ENCODE measurements at places on chromosomes 7 and 10.

DNA sequence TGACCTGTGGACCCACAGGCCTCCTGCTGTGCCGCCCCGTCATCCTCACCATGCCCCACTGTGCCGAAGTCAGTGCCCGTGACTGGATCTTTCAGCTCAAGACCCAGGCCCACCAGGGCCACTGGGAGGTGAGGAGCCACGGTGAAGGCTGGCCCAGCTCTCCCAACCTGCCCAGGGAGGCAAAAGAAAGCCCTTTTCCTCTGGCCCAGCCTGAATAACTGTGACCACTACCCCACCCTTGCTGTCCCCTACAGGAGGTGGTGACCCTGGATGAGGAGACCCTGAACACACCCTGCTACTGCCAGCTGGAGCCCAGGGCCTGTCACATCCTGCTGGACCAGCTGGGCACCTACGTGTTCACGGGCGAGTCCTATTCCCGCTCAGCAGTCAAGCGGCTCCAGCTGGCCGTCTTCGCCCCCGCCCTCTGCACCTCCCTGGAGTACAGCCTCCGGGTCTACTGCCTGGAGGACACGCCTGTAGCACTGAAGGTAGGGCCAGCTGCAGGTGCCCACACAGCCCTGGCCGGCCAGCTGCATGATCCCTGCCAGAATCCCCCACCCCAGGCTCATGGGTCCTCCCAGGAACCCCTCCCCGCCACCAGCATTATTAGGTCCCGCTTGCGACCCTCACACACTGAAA, 25.5 kb upstream of the SLC29A3 start:
- DNase-seq, result no peak

DNA sequence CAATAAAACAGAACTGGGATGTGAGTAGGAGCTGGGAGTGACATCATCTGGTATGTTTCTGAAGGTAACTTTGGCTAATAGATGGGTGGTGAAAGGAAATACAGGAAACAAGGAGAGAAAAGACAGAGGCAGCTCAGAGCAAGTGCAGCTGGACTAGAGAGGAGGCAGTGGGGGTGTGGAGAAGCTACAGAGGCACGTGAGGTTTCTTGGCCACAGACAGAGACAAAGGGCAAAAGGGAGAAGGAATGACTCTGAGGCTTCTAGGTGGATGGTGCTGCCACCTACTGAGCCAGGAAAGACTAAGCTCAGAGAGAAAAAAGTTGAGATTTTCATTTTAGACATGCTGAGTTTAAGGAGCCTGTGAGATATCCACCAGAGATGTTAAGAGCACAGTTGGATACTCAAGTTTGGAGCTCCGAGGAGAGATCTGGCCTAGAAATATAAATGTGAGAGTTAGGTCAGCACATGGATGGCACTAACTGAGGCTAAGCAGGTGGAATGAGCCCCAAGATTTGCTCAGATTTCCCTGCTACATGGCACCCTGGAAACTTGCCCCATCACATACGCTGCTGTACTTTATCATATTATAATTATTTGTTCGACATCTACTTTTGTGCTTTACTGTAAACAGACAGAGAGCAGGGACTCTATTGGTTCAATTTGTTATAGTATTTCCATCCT, 293.0 kb upstream of the IMMP2L start:
- no peak for DNase-seq

DNA sequence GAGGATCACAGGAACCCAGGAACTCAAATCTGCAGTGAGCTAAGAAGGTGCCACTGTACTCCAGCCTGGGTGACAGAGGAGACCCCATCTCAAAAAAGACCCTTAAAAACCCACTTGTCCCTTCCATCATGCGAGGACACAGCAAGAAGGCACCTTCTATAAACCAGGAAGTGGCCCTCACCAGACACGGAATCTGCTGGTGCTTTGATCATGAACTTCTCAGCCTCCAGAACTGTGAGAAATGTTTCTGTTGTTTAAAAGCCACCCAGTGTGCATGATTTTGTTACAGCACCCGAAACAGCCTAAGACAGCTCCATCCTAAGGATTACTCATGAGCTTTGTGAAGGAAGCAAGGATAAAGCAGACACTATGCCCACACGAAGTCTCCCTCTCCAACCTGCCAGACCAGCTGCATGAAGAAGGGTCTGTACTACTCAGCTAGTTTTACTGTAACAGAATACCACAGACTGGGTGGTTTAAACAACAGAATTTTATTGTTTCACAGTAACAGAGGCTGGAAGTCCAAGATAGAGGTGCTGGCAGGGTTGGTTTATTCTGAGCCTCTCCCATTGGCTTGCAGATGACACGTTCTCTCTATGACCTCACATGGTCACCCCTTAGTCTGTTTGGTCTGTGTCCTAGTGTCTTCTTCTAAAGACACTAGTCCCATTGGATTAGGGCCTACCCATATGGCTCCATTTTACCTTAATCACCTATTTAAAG, 13.7 kb downstream of the VIM start:
- DNase-seq, result no peak

GRCh38 chr10:124152139-124153022, 59.0 kb upstream of the CHST15 start:
- no peak for DNase-seq

DNA sequence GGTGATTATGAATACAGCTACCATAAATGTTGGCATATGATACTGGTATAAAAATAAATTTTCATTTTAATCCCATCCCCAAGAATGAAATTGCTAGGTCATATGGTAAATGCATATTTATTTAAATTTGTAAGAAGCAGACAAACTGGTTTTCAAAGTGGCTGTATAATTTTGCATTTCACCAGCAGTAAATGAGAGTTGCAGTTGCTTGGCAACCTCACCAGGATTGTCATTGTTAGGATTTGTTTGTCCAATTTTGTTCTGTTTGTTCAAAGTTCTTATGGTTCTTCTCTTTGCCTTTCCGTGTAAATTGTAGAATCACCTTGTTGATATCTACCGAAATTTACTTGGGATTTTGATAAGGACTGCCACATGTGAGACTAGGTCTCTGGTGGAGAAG, 237.4 kb downstream of the OTUD1 start:
- no peak for DNase-seq

DNA sequence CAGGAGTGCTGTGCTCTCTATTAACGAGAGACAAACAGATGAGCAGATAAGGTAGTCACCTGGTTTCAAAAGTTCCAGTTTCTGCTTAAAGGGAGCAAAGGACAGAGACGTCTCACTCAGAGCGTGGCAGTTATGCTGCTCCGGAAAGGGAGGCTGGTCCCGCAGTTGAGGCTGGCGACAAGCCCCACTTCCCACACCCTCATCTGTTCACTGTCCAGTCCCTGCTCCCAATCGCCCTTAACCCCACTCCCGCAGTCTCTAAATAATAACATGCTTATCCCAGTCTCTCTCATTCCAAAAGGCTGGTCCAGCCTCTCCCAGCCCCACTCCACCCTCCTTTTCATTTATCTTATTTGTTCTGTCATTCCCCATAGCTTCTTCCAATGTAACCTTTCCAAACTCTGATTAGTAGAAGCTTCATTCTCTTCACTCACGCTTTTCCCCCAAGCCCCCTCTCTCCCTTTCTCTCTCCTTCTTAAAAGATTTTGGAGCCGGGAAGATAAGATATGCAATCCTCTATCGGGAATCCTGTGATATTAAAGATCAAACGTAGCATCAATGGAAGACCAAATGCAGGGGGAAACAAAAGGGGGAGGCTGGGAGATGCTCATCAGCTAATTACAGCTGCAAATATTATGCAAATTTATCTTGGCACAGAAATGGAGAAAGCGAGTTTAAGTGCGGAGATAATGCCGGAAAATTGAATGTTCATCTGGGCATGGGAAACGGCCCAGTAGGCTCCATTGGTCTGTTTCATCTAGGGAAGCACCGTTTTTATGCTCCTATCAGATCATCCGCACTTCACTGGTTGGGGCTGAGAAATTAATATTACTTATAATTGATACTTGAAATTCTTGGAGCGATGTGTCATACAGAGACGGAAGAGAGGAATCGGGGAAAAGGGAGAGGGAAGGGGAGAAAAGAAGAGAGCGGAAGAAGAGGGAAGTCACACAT, 16.3 kb upstream of the GATA3 start:
- no peak for DNase-seq

GRCh38 chr7:53131697-53132096, 96.3 kb downstream of the POM121L12 start:
- DNase-seq, result no peak

DNA sequence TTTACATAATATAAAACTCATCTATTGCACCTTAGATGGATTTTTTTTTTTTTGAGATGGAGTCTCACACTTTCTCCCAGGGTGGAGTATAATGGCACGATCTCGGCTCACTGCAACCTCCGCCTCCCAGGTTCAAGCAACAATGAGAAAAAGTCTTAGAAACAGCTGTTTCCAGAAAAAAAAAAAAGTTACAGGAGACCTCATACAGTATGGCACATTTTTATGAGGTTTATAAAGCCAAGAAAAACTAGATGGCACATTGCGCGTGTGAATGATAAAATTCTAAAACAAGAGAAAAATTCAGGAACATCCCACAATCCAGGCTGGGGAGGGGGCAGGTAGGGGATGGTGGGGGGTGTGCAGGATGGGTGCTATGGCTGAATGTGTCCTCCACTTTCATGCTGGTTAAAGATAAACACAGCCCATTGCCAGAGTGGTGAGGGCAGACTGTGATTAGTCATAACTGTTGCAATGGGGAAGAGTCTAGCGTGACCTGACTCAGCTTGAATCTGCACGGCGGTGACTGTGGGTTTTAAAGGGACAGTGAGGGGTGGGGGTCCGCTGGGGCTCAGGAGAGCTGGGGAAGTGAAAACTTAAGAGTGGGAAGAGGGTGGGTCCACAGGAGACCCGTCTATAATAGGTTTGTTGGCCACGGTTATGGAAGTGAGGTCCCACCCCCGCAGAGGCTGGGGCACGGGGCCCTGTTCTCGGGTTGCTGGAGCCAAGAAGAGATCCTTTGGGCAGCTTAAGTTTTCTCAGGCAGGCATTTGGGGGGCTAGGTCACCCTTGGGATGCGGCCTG, 11.9 kb upstream of the LRRC27 start:
- DNase-seq, result no peak

DNA sequence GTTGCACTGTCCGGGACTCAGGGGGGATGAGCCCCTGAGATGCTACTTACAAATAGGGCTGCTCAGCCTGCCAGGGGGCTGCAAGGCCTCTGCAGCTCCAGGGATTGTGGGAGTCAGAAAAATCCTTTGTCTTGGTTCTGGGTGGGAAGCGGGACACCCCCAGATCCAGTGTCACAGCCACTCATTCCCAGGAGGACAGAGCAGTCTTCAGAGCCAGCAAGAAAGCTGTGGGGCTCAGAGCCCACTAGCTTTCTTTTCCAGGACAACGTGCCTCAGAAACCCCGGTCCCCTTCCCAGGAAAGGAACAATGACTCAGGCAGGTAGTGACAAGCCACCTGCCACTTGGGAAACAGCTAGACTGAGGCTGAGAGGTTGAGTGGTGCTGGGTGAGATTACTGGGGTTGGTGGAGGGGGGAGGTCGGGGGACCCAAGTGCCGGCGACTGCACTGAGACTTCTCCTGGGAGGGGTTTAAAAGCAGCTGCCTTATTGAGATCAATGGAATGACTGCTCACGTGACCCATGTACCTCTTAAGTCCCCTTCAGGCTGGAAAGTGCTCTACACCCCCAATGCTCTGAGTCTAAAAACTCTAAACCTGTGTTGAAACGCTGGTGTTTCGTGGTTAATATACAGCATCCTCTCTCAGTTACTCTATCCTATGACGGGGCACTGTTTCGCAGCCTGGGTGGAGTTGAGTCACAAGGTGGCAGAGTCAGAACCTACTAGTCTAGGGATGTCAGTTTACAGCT, 123.6 kb downstream of the UBE2H start:
- no peak for DNase-seq

DNA sequence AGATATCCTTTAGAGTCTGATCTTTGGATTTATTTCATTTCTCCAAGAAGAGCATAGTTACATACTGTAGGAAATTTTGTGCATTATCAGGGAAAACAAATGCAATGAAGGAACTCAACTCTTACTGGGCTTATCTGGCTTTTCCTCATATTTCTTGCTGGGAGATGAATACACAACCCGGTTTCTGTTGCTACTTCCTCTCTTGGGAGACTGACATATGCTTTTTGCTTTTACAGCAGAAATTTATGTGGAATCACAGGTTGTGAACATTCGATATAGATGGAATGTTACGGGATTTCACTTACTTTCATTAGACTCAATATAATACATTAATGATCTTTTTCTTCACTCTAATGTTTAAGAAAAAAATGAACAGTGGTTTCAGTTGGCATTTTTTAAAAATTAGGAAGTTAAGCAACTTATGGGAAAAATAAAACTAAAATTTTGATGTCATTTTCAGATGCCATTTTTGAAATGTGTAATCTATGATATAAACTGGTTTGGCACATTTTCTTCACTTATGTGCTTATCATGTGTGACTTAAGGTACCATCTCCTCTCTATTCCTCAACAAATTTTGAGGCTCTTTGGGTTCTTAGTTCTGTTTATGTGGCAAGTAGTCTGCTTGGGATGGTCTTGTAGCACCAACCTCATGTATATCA, 7.1 kb downstream of the SND1 start:
- no peak for DNase-seq

DNA sequence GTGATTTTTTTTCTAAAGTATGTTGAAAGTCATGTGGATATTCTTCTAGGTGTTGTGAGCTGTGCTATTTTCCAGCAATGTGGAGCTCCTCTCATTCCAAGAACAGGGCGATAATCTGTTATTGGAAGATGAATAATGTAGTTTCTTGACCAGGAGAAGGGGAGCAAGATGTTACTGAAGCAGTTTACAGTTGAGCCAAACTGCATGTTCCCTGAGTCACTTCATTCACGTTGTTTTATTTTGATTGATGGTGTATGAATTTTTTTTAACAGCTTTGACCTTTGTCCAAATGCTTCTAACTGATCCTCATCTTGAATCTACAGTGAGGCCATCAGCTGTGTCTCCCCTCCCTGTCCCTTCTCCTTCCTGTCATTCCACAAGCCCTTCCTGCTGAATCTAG, 277.1 kb upstream of the KLF6 start:
- DNase-seq, result no peak

DNA sequence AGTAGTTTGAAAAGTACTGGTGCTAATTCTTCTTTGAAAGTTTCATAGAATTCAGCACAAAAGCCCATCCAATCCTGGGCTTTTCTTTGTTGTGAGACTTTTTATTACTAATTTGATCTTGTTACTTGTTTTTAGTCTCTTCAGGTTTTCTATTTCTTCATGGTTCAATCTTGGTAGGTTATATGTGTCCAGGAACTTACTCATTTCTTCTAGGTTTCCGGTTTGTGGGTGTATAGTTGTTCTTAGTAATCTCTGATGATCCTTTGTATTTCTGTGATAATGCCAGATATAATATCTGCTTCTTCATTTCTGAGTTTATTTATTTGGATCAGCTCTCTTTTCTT, 147.5 kb downstream of the RTKN2 start:
- DNase-seq, result no peak

- DNase-seq, result no peak
Observed at GRCh38 chr10:95354110-95354509, 63.3 kb upstream of the PDLIM1 start.

Measured in stimulated activated CD8-positive, alpha-beta memory T cell treated with anti-CD3 and anti-CD28 coated beads, Interleukin-4, amount 100 ng/mL, for 4 hours (primary cell).